ENCODE measurements at places on chromosomes 12 and 14. TPM values are rescaled to one million over a fixed set of nuclear protein-coding genes. Genes with fewer than 3 reads are reported as not detected.

The MEG3 gene
- polyA plus RNA-seq = 0.07 TPM

The FAM161B gene
- polyA plus RNA-seq = 1.6 TPM

The AHNAK2 gene
- 0.10 TPM for polyA plus RNA-seq

- no peak for DNase-seq
These were observed 788 bp downstream of the SFSWAP start for GRCh38 chr12:131711551-131712205.

- peak; percentile 7 for DNase-seq
These were observed 1209.8 kb downstream of the FLRT2 start for GRCh38 chr14:86739761-86740160.

DNA sequence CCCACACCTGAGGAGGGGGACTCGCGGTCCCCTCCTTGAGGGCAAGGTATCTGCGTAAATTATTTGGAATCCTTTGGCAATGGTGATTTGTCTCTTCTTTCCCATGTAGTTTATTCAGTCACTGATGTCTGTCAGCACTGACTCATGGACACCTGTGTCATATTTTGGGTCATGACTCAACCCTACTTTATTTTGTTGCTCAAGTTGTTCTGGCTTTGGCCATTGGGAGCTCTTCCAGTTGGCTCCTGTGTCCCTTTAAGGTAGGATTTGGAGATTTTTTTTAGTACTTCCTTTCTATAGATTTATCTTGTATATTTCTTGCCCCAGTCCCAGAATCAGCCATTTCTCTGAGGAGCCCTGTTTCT, 47.4 kb upstream of the C14orf180 start:
- DNase-seq = no peak

DNA sequence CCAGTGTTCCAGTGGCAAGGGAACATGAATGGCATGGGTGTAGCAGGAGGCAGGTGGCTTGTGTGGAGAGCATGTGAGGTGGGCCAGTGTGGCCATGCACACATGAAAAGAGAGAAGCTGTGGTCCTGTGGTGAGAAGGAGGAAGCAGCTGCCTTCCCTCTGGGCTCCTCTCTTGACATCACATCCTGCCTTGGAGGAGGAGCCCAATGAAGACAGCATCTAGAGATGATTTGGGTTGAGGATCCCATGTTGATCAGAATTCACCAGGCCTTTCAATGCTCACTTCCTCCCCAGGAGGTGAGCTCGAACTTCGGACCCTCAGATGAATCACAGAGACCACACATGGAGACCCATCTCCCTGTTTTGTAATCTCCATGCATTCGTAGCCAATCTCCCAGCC, 82.6 kb downstream of the LRRC74A start:
- DNase-seq = no peak
